A549 treated with RU486 at 1 μM for 4 hours (cell line): ENCODE measurements at places on chromosomes 7 and 10. TPM values are rescaled to one million over a fixed set of nuclear protein-coding genes. Genes with fewer than 3 reads are reported as not detected.

The MYL10 gene
- total RNA-seq: not detected in 5 replicates

The GRID1 gene
- 0.14 to 0.42 TPM (median 0.29 TPM) in 5 replicates for total RNA-seq

The GLI3 gene
- total RNA-seq: 0.15 to 0.47 TPM (median 0.21 TPM) in 5 replicates

The SLC16A12 gene
- total RNA-seq: 0.05 TPM in 1 of 5 replicates, not detected in the others

The DOCK1 gene
- 19.1 to 25.2 TPM (median 23.4 TPM) in 5 replicates for total RNA-seq

The ANKRD1 gene
- total RNA-seq: 5.3 to 8.7 TPM (median 7.9 TPM) in 5 replicates

The TRIM50 gene
- not detected in 5 replicates for total RNA-seq

The TMEM184A gene
- total RNA-seq: 9.0 to 17.3 TPM (median 12.6 TPM) in 5 replicates

The ITGB8 gene
- total RNA-seq: 0.82 to 1.2 TPM (median 0.95 TPM) in 5 replicates

The ARHGAP21 gene
- total RNA-seq: 41.0 to 70.6 TPM (median 55.4 TPM) in 5 replicates

The UCN3 gene
- not detected in 5 replicates for total RNA-seq

The ANKRD30A gene
- total RNA-seq: 0.29 to 1.1 TPM (median 0.88 TPM) in 5 replicates

The TMEM176A gene
- not detected in 5 replicates for total RNA-seq

The C1QL3 gene
- total RNA-seq: not detected in 5 replicates
